ENCODE measurements at places on chromosomes 12 and 14.

DNA sequence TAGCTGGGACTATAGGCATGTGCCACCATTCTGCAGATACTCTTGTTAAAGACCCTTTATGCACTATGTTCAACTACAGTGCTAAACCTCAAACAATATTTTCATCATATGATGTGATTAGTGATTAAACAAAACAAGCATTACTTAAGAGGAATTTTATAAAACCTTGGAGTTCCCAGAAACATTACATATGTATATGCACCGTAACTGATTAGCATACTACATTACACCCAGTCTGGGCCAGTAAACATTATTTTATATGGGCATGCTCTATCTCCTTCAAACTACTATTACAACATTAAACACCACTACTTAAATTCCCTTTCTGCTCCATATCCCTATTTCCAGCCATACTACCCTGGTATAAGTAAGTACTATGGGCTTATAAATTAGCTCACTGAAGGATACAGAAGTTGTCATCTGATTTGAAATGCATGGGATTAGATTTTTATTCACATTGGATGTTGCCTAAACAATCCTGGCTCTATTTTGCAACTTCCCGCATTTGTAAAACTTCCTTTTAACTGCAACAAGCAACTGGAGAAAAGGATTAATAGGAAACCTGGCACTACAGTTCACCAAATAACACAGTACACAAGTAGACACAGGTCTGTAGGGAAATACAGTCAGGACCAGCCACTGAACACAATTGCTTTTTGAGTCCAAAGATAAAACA lies 205.8 kb downstream of the MED13L start:
- no peak for DNase-seq

GRCh38 chr12:109255377-109255776 lies 53.7 kb downstream of the FOXN4 start:
- no peak for DNase-seq

DNA sequence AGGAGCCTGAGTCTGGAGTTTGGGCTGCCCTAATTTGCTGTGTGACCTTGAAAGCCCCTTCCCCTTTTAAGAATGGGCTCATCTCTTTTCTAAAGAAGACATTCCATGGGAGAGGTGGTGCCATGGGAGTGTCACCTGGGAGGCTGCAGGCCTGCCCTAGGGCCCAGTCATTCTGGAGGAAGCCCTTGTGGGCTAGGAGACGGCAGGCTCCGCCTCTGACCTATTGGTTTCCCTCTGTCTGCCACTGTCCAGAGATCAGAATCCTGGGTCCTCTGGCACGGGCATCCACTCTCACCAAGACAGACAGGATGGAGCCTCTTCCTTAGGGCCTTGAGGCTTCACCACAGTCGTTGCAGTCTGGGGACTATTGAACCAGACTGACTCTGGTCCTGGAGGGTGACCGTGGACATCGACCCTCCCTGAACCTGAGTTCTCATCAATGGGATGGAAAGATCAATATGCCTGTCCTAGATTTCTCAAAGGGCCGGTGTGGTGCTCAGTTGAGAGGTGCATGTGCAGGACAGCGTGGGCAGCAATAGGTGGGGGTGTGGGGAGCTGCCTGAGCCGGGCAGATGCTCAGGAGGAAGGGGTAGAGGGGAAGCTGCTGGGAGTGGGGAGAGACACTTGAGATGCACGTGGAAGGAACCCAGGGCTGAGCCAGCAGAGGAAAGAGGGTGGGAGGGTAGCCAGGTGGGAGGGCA lies 12.2 kb upstream of the CLMN start:
- DNase-seq, result no peak

DNA sequence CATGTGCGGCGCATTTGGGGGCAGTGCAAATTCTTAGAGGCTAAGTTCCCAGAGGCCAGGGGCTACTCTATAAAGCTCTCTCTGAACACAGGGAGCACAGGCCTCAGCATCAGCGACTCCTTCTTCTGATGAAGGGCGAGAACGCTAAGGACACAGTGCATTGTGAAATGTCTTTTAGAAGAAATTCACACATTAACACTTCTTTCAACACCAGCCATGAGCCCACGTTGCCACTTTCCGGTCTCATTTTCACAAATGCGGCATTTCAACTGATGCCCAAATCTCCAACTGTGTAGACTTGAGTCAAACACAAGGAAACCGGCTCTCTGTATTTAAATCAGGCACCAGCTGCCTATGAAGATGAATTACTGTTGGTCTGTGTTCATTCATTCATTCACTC lies 162.0 kb downstream of the FOXN3 start:
- no peak for DNase-seq

GRCh38 chr12:96879301-96879700 lies 27.8 kb upstream of the NEDD1 start:
- no peak for DNase-seq

DNA sequence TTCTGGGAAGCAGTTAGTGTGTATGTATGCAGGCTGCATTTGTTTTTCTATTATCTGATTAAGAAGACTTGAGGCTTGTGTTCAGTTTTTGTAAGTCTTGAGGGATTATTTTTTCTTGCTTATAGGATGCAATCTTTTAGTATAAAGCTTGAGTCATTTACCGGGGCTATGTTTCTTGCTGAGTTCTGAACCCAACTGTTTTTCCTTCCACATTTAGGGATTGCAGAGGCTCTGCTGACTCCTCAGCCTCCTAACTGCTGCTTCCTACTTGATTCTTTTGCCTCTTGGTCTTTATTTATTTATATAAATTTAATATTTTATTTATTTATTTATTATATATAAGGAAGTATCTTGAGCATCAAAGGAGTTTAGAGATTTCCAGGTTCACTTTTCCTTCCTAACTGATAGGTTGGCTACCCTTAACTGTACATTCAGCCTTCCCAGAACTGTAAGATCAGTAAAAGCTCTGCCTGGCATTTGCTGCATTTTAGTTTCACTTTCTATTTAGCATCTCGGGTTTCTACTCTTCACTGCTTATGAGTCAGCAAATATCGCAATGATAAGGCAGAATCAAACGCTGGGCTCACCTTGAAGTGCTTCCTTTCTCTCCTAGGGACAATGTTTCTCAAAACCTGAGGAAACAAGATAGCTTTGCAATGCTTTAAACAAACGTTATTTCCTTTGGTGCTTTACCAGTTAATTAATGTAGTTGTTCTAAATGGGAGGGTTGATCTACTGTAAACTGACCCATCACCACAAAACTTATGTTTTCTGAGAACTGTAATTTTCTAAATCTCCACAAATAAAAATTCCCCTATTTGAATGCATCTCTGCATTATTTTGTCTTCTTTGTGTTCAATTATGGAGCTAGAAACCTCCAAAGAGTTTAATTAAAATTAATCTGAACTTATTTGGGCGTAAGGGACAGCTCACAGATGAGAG lies 1183.7 kb upstream of the TMEM132C start:
- DNase-seq, result no peak
